ENCODE measurements at places on chromosomes 6 and 20.

GRCh38 chr6:97947841-97948240 is 664.8 kb upstream of the MMS22L start:
- no peak for DNase-seq

DNA sequence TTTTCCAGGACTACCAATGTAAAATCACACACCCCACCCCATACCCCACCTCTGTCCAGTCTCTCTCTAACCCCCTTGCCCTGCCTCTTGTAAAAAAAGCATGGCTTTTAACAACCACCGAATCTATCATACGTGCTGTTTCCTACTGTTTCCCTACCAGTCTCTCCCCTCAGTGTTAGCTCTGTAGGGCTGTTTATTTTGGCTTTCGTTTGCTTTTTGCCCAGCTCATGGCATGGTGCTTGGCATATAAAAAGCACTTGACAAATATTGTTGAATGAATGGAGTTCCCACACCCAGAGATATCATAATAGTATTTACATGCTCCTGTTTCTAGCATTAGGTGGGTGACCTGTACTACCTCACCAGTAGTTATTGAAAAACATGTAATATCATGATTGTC is 148.2 kb downstream of the OPRM1 start:
- DNase-seq, result no peak

DNA sequence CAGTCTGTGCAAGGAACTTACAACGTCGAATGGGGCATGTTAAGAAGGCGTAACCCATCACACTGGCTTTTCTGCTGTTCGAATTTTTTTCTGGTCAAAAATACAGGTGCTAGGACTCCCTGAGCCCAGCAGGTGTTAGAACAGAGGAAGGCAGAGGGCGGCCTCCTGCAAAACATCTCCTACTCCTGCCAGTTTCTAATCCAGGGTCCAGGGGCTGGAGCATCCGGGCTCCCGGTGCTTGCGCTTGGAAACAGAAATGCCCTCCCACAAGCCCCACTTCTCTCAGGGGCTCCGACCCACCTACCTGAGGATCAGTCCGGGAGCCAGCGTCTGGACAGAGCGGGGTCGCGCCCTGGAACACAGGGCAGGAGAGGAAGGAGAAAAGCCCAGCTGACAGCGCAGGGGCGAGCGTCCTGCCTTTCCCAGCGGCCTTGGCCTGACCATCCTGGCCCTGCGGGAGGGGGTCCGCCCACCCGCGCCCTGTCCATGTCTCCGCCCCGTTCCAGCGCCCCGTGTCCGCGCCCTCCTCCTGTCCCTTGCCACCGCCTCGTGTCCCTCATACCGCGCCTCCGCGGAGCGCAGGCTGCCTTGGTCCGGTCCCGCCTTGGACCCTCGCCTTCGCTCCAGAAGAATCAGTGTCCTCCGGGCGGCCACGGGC is 14.8 kb upstream of the LPA start:
- no peak for DNase-seq

DNA sequence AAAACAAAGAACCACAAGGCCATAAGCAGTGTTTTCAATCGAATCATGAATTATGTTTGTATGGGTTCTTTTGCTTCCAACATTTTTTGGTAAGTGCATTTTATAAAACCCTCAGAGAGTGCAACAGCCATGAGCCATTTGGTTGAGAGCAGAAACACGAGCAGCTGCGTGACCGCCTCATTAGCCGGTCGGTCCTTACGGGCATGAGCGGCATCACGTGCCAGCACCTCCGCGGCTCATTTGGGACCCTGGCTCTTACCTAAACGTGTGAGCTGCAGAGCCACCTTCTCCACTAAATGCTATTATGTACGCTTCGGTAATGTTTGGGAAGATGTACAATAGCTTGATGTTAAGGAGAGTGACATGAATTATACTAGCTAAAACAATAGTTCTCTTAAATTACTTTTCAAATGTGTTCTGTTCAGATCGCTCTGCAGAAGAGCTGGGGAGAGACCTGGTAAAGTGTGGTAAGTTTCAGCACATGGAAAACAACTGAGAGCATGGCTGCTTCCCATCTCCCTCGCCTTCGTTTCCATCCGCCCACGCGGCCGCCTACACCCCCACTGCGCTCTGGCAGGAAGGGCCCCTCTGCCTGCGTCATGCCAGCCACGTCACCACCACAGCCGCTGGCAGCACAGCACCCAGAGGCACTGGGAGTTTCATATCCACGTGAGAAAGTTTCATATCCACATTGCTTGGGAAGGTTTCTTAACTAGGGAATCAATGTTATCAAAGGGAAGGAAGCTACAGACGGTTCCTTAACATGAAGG is 23.7 kb upstream of the PDE10A start:
- no peak for DNase-seq

Data from fibroblast of gingiva (primary cell).